ENCODE measurements at places on chromosomes 5 and 9.
A peak's percentile ranks its signal among the peaks of the same experiment; 100 is the strongest.

- no peak for DNase-seq
Observed at GRCh38 chr9:137167747-137168572, 1.9 kb downstream of the LRRC26 start.

DNA sequence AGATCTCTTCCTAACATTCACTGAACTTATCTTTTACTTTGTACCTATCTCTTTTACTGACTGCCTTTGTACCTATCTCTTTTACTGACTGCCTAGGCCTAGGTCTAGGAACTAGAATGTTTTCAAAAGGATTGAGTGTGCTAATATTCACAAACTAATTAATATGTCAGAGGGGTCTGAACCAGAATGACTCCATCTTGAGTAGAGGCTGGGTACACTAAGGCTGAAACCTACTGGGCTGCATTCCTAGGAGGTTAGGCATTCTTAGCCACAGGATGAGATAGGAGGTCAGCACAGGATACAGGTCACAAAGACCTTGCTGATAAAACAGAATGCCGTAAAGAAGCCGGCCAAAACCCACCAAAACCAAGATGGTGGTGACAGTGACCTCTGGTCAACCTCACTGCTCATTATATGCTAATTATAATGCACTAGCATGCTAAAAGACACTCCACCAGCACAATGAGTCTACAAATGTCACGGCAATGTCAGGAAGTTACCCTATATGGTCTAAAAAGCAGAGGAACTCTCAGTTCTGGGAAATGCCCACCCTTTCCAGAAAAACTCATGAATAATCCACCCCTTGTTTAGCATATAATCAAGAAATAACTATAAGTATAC is 2.5 kb upstream of the RHOBTB3 start:
- DNase-seq: peak; percentile 27

- DNase-seq: no peak
Observed at GRCh38 chr9:133876836-133877235, 115.3 kb downstream of the VAV2 start.

DNA sequence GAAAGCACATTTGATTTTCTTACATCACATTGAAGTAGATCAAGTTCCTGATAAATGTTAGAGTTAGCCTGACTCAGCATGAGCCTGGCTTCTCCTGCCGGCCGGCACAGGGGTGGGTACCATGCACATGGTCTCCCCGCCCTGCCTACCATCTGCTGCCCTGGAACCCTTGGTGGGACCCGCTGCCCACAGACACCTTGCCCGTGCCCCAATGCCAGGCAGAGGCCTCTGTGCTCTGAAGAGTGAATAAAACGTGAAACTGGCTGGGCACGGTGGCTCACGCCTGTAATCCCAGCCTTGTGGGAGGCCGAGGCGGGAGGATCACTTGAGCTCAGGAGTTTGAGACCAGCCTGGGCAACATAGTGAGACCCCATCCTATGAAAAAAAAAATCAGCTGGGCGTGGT is 17.3 kb downstream of the EXD3 start:
- no peak for DNase-seq

GRCh38 chr5:39968381-39968780 is 543.6 kb upstream of the DAB2 start:
- DNase-seq: no peak

- DNase-seq: no peak
Observed at GRCh38 chr5:53642061-53642460, 81.6 kb downstream of the NDUFS4 start.

DNA sequence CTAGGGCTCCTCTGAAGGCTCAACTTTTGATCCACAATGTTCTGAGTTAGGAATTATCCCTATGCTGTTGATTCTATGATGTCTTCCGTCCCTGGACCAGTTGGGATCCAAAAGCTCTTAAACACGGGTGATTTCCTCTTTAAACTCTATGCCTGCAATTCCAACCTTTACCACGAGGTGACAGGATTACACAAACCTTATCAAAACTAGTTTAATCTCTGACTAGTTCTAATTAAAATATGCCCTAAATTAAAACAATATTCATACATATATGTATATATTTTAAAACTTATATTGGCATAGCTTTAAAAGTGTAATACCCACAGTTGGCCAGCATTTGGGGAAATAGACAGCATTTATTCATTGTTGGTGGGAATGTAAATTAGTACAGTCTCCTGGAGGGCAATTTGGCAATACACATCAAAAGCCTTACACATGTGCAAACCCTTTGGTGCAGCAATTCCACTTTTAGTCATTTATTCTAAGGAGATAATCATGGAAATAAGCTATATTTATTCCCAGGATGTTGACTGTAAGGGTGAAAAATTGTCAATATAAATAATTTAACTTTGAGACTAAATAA is 51.6 kb upstream of the PHYKPL start:
- peak; percentile 31 for DNase-seq

- no peak for DNase-seq
Observed at GRCh38 chr5:44329716-44330115, 59.5 kb downstream of the FGF10 start.

DNA sequence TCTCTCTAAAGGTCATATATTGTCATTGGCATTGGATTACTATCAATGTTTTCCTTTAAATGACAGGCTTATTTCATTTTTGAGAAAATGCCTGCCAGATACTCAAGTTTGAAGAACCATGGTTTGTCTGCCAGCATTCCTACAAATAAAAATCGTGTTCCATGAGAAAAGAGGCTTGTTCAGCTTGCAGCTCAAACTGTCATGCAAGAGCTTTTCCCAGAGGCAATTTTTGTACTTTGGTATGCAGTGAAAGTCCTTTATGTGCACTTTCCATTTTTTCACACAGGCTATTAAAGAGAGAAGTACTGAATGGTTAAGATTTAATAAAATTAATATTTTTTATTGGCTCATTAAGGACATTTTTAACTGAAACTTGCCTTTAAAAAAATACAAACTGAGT is 110.4 kb downstream of the FBXO4 start:
- DNase-seq: no peak

GRCh38 chr9:89379031-89379430 is 60.7 kb downstream of the SECISBP2 start:
- no peak for DNase-seq

Data from activated naive CD4-positive, alpha-beta T cell treated with anti-CD3 and anti-CD28 coated beads for 36 hours (primary cell).